CD4-positive, alpha-beta T cell treated with Interleukin-17A for 4 hours (primary cell): ENCODE measurements at places on chromosomes 4 and X.
A peak's percentile ranks its signal among the peaks of the same experiment; 100 is the strongest.

DNA sequence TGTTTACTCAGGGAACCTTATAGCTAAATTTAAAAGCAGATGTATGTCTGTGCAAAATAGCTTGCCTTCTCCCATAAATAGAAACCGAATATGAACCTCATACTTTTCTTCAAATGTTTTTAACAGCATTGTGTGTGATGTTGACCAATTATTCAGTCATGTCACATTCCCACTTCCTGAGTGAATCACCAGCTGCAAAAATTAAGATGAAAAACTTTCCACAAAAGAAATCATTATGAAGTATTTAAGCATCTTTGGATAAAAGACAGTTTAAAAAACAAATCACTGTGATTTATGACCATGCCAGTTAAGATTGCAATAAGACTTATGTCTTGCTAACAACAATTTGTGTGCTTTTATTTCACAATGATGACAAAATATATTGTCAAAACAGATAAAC is 220.1 kb downstream of the PDGFC start:
- no peak for DNase-seq

DNA sequence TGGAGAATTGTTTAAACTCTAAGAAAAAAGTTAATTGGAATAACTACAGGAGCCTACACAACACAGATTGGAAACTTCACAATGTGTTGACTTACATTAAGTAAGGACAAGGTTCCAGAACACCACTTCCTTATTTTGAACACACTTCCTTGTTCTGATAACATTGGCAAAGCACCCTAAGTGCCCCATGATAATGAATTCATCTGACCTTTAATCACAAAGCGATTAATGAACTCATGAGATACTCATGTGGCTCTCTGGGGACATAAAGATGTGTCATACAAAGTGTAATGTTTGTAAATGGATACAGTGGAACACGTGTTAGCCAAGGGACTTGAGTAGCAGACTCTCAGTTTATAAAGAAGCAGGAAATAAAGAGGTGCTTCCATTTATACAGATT is 69.0 kb upstream of the ATOH1 start:
- no peak for DNase-seq

DNA sequence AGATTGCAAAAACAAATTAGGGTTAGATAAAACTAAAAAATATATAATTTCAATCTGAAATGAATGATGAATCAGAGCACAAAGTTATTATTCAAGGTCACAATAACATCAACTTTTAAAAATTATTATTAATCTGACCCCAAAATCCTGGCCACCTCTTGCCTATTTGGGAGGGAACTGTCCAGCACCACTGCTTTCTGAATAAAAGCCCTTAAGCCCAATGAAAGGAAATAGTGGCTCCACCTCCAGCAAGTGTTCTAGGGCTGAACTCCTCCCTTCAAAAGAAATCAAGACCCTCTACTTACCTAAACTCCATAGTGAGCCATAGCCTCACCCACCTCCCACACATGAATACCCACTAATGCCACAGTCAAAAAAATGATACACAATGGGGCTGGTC is 208.2 kb downstream of the PARM1 start:
- DNase-seq = no peak

DNA sequence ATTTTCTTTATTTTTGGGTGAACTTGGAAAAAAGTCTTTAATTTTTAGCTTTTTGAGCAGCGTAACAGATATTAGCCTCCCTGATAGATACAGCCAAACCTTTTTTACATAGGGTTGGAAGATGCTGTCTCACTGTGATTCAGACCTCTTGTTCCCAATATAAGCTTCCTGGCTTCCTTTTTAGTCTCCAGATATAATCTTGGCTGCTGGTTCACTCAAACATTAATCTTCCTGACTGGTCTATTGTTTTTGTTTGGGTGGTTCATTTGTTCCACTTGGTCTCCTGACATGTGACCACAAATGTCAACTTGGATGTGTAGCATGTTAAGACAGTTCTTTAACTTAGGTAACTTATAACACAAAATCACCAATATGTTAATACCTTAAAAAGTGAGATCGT is 23.0 kb downstream of the RPA4 start:
- no peak for DNase-seq

- no peak for DNase-seq
Measured at GRCh38 chrX:13364230-13364857, 44.5 kb upstream of the ATXN3L start.

- DNase-seq = no peak
Measured at GRCh38 chr4:39568805-39569204, 41.6 kb upstream of the UGDH start.

GRCh38 chrX:19673375-19674040 is 158.2 kb upstream of the MAP3K15 start:
- no peak for DNase-seq

DNA sequence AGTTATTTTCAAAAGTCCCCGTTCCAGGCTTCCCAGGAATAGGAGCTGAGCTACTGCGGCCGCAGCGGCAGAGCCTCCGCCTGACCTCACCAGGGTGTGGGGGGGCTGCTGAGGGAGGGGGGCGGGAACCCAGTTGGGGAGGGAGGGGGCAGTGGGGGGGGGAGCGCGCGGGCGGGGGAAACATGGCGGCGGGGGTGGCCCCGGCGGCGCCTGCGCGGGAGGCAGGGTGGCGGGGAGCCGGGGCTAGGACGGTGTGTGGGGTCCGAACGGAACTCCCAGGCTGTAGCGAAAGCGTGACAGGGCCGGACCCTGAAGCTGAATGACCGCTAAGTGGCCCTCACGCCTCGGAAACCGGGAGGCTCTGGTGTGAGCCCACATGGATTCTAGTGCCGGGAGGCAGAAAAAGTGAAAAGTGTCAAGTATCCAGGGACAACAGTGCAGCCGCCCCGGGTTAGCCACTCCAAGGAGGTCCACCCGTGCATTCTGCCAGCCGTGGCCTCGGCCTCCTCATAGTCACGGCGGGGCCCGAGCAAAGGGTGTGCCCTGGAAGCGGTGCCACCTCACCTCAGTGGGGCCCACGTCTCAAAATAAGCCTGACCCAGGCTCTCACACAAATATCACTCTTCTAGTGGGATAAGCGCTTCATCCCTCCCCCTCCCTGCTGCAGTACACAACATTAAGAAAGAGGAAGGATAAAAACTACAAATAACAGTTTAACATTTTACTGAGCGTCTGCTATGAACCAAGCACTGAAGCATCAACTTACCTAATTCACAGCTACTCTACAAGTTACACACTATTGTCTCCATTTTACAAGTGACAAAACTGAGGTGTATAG is at the start of gene KLHL13:
Gene KLHL13 (minus strand): TSS at position 98 of the 838 bp plus-strand sequence. CDS start 88,337 bp downstream, outside the sequence.
- peak; percentile 48 for DNase-seq

GRCh38 chr4:88880501-88881226 is 176.3 kb downstream of the FAM13A start:
- no peak for DNase-seq

GRCh38 chr4:79155336-79155735 is 170.5 kb downstream of the NAA11 start:
- no peak for DNase-seq

GRCh38 chr4:577499-578450 is 1.7 kb upstream of the TMEM271 start:
- no peak for DNase-seq

- DNase-seq = no peak
Measured at GRCh38 chrX:98523026-98523425, 1639.3 kb downstream of the RPA4 start.

DNA sequence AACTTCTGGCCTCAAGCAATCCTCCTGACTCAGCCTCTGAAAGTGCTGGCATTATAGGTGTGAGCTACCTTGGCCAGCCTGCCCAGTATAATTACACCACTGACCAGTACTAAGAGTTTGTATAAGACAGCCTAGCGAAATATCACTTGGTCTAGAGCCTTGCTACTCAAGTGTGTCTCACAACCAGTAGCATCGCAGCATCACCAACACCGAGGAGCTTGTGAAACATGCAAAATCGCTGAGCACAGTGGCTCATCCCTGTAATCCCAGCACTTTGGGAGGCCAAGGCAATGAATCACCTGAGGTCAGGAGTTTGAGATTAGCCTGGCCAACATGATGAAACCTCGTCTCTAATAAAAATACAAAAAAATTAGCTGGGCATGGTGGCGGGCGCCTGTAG is 102.0 kb upstream of the GATB start:
- DNase-seq = no peak

- DNase-seq = no peak
Measured at GRCh38 chr4:189787216-189788031, 153.2 kb upstream of the FRG1 start.

DNA sequence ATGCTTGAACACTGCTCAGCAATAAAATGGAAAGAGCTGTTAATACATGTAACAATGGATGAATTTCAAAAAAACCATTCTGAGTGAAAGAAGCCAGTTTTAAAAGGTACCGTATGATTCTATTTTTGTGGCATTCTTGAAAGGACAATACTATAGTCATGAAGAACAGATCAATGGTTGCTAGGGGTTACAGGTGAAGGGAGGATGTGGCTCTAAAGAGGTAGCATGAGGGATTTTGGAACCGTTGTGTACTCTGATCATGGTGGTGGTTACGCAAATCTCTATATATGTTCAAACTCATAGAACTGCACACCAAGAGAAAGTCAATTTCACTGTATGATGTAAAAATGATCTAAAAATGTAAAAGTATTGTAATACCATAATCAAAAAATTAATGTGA is 40.0 kb upstream of the CTAG2 start:
- DNase-seq = no peak

- no peak for DNase-seq
Measured at GRCh38 chrX:72020204-72020603, 109.6 kb downstream of the NHSL2 start.

GRCh38 chr4:182807346-182807745 is 109.8 kb downstream of the DCTD start:
- DNase-seq = no peak
